M059J (cell line): ENCODE measurements at places on chromosomes 7 and 10. TPM values are rescaled to one million over a fixed set of nuclear protein-coding genes. Genes with fewer than 3 reads are reported as not detected.

- DNase-seq, result peak; percentile 86
Measured at GRCh38 chr10:101041252-101041761, 10.3 kb downstream of the SFXN3 start.

DNA sequence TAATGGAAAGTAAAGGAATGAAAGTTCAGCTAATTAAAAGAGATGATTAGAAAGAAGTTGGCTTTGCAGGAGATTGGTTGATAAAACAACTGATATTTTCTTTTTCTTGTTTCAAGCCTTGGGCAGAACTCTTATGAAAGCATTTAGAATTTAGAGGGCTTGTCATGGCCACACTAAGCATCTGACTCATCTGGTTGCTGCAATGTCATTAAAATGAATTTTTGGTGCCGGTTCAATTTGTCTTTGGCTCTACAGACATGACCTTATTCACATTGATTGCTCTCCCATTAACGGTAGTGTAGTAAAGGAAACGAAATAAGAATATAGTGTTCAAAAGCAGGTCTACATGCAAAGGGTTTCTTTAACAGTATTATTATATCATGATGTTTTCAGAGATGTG is 1012.4 kb upstream of the C7orf33 start:
- DNase-seq, result no peak

GRCh38 chr7:123846217-123846891 is 1.4 kb downstream of the HYAL4 start:
- DNase-seq, result peak; percentile 49

- DNase-seq, result no peak
Measured at GRCh38 chr7:44267719-44268421, 57.5 kb downstream of the CAMK2B start.

- no peak for DNase-seq
Measured at GRCh38 chr10:17181751-17182150, 19.7 kb downstream of the TRDMT1 start.

GRCh38 chr7:15219758-15220157 is 317.2 kb upstream of the DGKB start:
- DNase-seq, result no peak

GRCh38 chr10:77936697-77937567 is 10.4 kb upstream of the DLG5 start:
- DNase-seq, result no peak

DNA sequence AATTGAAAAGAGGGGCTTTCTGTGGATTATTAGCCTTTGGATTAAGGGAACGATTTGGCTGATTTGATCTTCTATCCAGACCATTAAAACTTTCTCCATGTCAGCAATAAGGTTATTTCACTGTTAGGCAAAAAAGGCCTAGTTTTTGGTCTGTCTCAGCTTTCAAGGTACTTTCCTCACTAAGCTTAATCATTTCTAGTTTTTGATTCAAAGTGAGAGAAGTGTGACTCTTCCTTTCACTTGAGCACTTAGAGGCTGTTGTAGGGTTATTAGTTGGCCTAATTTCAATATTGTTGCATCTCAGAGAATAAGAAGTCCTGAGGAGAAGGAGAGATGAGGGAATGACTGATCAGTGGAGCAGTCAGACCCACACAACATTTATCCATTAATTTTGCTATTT is 596.0 kb upstream of the TPK1 start:
- no peak for DNase-seq

- DNase-seq, result peak; percentile 75
Measured at GRCh38 chr10:73879296-73880173, 5.2 kb upstream of the CAMK2G start.

GRCh38 chr10:29598851-29599311 is 35.9 kb downstream of the SVIL start:
- DNase-seq, result no peak

DNA sequence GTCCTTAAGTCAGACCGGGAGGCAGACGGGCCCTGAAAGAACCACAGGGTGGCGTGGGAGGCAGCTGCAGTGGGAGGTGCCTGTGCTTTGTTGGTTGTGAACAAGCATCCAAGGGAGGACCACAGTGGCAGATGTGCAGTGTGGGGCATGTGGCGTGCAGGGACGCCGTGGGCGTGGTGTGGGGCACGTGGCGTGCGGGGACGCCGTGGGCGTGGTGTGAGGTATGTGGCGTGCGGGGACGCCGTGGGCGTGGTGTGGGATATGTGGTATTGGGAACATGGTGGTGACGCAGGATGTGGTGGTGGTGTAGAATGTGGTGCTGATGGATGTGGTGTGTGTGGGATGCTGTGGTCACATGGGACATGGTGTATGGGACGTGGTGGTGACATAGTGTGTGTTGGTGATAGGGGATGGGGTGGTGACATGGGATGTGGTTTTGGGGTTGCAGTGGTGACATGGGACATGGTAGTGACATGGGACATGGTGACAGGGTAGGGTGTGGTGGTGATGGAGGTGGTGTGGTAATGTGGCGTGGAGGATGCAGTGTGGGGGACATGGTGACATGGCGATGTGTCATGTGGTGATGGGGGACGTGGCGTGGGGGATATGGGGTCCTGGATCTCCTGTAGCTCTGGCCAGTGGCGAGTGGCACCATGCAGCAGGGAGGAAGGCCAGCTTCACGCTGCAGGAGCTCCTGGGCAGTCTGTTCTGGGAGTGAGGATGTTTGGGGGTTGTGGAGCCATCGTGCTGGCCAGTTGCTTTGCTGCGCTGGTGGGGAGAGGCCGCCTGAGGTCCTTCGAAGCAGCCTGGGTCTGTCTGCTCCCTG is 78.8 kb downstream of the INPP5A start:
- no peak for DNase-seq

The MTG1 gene
- total RNA-seq, result 22.4 and 26.8 TPM in 2 replicates

The RET gene
- 0.15 TPM in 1 of 2 replicates, not detected in the other for total RNA-seq

The ITIH5 gene
- total RNA-seq, result 0.64 and 2.1 TPM in 2 replicates

The FLNC gene
- total RNA-seq, result 60.7 and 150 TPM in 2 replicates

The FUOM gene
- 0.27 and 6.5 TPM in 2 replicates for total RNA-seq
